EH (cell line): ENCODE measurements at places on chromosomes 7 and 10.
A peak's percentile ranks its signal among the peaks of the same experiment; 100 is the strongest.

DNA sequence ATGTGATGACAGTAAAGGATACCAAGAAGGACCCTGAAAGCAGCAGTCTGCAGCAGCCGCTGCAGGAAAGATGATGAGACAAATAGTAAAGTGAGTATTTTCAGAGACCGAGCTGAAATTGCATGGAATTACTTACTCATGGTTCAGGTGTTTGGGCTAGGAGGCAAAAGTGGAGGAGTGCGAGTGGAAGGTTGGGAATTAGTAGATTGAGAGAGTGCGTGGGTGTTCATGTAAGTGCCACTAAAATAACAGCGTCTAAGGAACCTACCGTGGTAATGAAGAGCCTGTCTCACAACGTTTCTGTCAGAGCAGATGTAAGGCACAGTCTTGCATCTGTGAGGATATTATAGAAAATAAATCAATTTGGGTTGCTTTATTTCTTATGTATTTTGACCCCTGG lies 48.3 kb upstream of the FMC1 start:
- no peak for DNase-seq

DNA sequence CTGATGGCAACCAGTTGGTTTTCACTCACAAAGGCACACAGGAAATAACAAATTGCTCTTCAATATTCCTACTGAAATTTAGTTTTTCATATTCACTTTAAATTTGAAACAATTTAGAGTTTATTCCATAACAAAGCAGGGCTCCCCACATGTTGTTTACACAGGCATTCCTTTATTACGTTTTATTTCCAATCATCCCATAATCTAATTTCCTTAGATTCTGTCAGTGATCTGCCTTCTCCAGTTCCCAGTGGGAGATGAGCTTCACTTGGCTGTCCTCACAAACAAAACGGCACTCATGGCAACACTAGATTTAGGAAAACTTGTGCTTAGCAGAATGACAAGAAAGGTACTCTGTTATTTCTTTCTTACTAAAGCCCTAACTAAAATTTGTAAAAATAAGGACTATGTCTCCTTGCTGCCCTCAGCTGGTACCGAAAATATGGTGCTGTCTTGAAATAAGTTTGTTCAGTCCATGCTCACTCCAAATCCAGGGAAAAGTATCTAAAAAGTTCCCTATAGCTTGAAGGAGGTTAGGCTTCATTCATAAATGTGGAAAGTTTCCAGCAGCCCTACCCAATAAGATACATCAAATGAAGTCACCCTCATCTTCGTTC lies 23.0 kb downstream of the PHYH start:
- no peak for DNase-seq

DNA sequence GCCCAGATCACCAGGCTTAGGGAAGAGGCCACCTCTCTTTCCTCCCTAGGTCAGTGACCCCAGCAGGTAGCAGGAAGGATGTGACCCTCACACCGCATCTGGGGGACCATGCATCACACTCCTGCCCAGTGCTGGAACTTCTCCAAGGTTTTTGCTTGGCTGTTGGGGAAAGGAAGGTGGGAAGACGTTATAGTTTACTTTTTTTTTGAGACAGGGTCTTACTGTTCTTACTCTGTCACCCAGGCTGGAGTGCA lies 8.6 kb downstream of the ZCCHC24 start:
- DNase-seq = no peak

GRCh38 chr7:47663213-47663612 lies 81.3 kb upstream of the TNS3 start:
- peak; percentile 64 for DNase-seq

DNA sequence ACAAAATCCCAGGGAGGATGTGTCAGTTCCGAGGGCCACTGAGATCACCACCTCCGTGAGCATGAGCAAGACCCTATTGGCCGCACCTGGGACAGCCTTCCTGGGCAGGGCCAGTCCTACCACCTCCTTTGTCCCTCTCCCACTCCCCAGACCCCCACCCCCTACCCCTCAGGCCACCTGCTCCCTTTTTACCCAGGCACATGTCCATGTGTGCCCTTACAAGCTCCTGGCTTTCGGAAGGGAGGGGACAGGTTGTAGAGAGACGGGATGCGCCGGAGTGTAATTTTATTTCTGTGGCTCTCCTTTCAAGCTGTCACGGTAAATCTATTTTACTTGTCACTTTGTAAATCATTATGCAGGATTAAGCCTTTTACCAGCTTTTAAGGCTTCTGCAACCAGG lies 20.9 kb downstream of the ZMIZ1 start:
- DNase-seq = no peak

DNA sequence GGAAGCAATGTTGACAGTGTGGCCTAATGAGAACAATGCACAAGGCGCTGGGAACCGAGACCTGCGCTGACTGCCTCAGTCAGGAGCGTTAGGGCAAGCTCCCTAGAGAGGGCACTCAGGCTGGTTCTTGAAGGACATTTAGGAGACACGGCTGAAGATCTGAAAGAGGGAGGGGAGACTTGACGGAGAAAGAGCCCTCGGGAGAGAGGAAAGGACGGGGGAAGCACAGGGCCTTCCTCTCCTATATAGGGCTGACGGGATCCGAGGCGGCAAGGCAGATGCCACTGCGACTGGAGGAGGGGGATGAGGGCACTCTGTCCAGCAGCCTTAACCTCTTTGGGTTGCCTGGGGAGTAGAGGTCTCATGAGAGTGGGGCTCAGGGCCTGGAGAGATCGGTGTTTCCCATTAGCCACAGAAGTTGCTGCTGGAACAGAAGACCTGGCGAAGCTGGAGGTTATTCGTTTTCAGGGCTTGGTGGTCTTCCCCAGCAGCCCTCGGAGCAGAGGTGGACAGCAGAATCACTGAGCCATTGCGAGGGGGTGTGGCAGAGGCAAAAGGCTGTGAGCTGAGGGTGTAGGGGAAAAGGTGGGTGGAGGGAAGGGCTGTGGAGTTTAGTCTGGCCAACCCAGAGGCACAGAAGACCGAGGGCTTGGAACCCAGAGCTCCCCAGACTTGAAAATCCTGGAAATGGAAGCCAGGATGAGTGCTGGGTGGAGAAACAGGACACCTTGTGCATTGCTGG lies 36.0 kb downstream of the CLEC2L start:
- DNase-seq = no peak

DNA sequence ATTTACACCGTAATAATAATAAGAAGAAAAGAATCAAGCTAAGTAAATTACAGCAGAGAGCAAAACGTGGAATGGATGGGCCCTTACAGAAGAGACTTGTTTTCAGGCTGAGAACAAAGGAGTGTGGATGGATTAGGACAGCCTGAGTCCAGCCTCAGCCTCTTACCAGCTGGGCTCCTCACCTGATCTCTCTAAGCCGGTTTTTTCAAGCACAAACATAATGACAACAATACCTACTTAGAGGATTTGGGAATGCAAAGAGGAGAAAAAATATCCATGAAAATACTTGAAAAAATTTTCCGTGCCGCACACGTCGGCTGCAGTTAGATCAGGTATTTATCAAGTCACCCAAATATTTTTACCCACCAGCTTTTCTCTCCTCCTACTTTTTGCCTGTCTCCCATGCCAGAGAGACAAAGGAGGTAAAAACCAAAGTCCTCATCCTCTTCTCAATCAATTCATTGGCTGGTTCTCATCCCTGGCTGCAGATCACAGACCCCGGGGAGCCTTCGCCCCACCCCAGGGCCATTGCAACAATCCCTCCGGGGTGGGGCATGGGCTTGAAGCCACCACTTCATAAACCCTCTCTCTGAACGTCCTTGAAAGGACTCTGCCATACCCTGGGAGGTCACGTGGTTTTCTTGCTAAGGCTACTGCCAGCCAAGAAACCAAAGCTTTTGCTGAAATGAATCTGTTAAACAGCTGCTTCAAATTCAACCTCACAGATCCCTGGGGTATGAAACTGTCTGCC lies 29.7 kb upstream of the GTF2I start:
- peak; percentile 51 for DNase-seq

DNA sequence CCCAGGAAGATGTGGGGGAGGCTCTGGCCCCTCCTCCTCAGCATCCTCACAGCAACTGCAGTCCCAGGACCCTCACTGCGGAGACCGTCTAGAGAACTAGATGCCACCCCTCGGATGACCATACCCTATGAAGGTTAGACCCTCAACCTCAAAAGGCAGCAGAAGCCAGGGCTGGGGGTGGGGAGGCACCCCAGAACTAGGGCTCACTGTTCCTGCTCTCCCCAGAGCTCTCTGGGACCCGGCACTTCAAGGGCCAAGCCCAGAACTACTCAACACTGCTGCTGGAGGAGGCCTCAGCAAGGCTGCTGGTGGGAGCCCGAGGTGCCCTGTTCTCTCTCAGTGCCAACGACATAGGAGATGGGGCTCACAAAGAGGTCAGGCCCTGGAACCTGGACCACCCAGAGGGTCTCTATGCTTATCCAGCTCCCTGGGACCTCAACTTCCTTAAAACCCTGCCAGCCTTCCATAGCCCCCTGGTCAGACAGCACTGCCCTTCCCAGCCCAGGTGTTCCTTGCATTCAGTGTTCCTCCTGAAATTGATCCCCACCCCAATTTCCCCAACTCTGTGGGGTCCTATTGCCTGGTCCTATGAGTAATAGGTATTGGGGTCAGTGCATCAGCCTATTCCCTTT lies 3.7 kb downstream of the SEMA4G start:
- DNase-seq = no peak

- no peak for DNase-seq
Measured at GRCh38 chr7:26638140-26638539, 226.2 kb downstream of the SKAP2 start.

- DNase-seq = no peak
Measured at GRCh38 chr7:55150166-55150565, 131.3 kb downstream of the EGFR start.
